ENCODE measurements at places on chromosomes 16 and 17. TPM values are rescaled to one million over a fixed set of nuclear protein-coding genes. Genes with fewer than 3 reads are reported as not detected.

ACSM2A gene
- not detected for total RNA-seq

ANKFN1 gene
- total RNA-seq: not detected

ELMO3 gene
- 2.2 TPM for total RNA-seq

KRTAP4-1 gene
- total RNA-seq: not detected

KRTAP2-3 gene
- 10.8 TPM for total RNA-seq

HLF gene
- total RNA-seq: 0.66 TPM

RNF227 gene
- 0.52 TPM for total RNA-seq

CDRT15 gene
- not detected for total RNA-seq

CLDN7 gene
- 180 TPM for total RNA-seq

CHD9NB gene
- total RNA-seq: not detected

PARN gene
- total RNA-seq: 34.7 TPM

GNGT2 gene
- total RNA-seq: 0.40 TPM

MXRA7 gene
- total RNA-seq: 148 TPM

ZG16 gene
- total RNA-seq: not detected

NEUROD2 gene
- not detected for total RNA-seq

KRTAP4-7 gene
- total RNA-seq: not detected

TNFSF12 gene
- total RNA-seq: 24.2 TPM

EVI2A gene
- total RNA-seq: 0.92 TPM

NHERF1 gene
- 75.0 TPM for total RNA-seq

APOBR gene
- not detected for total RNA-seq
